HL-60 (cell line): ENCODE measurements at places on chromosomes 6 and 20.

DNA sequence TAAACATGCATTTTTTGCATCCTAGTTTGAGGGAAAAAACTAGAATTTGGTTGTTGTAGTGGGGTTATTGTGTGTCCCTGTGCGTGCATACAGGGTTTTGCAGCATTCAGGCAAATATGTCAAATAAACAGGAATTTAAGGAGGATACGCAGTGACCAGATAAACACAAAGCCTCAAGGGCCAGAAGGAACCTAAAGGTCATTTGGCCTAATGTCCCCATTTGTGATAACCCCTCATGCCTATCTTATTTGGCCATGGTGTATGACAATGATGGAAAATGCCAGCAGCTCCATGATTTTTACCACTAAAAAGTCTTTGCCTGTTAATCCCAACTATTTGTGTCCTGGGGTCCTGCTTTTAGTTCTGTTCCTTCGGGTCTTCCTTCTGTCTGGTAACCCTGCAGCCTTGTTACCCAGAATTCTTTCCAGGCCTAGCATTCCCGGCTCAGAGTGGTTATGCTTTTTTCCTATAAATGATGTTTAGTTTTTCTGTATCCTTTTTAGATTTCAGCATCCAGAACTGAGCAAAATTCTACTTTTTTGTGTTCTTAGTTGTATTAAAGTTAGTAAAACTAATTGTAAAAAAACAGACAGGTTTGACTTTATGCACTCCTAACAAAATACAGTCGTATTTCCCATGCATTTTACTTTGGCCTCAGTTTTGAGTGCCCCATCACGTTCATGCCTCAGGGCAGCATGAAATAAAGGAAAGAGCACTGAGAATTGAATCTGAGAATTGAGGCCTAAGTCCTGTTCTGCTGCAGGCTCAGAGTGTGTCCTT is 4.4 kb downstream of the STX16 start:
- DNase-seq: no peak

DNA sequence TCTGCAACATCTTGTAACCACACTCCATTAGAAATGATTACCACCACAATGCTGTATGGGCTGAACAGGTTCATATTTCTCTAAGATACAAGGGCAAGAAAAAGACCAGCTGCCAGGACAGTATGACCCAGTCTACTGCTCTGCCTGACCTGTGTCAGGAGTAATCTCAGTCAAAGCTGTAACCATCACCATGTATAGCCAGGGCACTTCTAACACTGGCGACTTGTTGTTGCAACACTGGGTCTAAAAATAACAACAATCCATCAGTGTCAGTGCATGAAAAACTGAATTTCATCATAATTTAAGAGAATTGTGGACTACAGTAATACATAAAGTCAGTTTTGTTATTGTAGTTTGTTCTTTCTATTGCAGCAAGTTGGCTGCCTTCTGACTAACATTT is 738.6 kb upstream of the ADGRB3 start:
- DNase-seq: peak; percentile 27

GRCh38 chr6:54308289-54308985 is at the start of gene TINAG:
TINAG (plus strand) TSS chr6:54308441; CDS start chr6:54308551, 110 bp downstream.
- DNase-seq: no peak

DNA sequence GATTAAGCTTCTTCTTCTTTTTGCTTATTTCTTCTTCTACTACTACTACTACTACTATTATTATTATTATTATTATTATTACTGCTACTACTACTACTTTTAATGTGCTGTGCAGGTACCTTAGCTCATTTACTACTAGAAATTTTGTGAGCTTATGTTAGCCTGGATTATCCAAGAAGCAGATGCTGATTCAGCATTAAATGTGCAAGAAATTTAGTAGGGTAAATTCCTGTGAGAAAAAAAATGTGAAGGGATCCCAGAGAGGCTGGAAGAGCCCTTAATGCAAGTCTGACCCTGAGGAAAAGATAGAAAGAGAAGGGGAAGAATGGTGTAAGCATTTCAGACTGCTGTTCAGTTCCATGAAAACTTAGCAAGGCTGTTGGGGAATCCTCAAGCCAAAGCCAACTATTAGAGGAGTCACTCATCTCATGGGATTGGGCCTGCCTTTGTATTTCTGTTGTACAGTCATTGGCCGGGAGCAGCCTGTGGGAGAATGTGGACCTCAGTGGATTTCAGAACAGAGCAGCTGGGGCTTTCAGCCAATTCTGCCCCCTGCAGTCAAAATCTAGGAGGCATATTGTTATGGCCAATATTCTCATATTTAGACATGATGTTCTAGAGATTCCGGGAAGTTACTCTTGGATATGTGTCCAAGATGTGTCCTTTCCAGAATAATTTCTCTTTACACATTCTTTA is 37.2 kb upstream of the TSPYL1 start:
- DNase-seq: no peak

GRCh38 chr6:112044196-112044595 is 9.7 kb upstream of the CCN6 start:
- DNase-seq: no peak

DNA sequence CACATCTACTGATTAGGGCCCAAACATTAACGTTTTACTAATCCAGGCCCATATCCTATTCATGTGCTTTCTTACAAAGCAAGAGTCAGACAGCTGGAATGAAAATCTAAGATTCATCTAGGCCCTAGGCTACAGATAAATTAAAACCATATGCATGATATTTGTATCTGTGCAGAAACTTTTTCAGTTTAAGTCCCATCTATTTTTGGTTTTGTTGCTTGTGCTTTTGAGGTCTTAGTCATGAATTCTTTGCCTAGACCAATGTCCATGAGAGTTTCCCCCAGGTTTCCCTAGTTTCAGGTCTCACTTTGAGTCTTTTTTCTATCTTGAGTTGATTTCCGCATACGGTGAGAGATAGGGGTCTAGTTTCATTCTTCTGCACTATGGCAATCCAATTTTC is 20.2 kb downstream of the ADNP start:
- no peak for DNase-seq

GRCh38 chr6:130681028-130681427 is 146.2 kb upstream of the SMLR1 start:
- no peak for DNase-seq

DNA sequence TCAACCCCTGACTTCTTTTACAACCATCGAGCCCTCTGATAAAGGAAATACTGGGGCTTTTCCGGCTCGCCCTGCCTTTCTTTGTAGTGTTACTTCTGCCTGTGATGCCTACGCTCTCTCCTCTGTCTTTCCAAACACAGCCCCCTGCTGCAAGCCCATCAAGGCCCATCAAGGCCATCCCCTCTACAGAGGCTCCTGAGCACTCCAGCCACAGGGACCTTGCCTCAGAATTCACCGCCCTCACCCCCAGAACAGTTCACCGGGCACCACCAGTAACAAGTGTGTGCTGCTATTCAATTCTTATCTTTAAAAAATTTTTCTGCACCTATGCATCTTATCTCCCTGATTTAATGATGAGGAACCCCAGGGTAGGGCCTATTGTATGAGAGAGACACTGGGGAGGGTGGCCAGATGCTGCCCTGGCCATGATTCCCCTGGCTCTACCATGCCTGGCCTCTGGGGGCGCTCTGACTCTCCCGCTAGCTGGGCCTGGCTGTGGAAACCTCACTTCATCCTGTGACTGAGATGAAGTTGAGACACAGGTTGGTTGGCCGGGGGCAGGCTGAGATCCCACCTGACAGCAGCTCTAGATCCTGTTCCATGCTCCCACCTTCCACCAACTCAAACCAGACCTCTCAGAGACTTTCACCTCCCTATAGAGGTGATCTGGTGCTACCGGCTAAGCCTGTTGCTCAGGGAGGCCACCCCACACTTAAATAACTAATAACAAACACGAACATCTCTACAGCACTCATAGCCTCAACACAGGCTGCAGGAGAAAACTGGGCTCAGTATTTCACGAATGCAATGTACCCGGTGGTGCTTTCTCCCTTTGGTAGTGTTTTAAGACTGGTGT is 19.2 kb upstream of the GLP1R start:
- peak; percentile 29 for DNase-seq

DNA sequence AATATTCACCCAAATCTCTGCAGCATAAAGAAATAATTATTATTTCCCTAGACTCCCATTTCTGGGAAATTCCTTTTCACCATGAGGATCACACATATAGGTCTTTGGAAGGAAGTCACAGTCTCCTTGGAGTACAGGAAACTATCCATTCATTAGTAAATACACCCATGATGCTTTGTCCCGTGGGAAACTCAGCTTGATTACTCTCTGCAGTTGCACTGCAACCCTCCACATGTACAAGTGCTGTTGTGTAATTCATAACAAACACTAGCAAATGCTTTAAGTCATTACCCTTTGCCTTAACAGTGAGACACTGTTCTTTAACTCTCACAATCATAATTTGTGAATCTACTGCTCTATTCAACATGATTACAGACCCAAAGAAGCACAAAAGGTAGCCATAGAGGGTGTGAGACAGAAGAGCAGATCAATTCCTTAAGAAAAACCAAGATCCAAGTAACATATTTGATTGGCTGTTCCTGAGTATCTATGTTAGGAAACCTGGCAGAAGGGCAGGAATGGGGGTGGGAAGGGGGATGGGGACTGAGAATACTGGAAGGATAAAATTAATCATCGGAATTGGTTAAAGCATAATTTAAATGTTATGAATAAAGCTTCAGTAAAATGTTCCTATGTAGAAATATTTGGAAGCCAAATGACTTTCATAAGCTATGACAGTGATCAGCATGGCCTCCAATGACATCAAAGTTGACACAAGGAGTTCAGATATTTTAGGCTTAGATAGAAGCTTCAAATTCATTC is 268.0 kb downstream of the HACE1 start:
- no peak for DNase-seq

- no peak for DNase-seq
These were observed 91.2 kb downstream of the RTN4IP1 start for GRCh38 chr6:106538145-106538544.

- DNase-seq: peak; percentile 57
These were observed 85.4 kb downstream of the HFE start for GRCh38 chr6:26172608-26172968.

DNA sequence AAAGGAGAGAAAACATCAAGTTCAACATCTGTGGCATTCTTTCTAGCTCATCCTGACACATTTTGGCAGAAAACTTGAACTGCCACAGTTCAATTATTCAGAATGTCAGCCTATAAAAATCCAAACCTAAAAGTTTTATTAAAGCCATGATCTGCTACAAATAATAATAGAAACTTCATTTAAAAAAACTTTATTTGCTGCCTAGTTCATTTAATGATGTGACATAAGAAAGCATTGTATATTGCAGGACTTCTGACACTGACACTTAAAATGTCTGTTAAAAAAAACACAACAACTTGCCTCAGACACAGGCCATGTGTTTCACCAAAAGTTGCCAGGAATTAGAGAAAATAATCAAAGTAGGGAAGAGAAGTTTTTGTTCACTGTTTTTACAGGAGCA is 88.3 kb upstream of the HTR1E start:
- no peak for DNase-seq

GRCh38 chr6:131918650-131919355 is 32.4 kb downstream of the CCN2 start:
- no peak for DNase-seq

DNA sequence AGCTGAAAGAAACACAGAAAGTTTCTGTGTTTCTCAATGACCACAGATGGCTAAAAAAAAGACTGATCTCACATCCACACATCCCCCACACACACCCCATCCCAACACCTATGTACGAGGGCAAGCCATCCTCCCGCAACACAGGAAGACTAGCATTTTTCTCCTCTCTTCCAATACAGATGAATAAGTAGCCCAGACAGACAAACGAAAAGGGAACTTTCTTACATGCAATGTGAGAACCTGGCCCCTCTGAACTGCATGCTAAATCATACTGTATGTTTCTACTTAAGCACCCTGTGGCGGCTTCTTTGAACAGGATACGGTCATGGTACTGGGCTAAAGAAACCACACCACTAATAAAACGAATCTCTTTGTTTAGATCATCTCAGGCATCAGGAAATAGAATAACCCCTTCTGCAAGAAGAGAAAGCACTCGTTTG is 116.2 kb downstream of the GMDS start:
- no peak for DNase-seq

- DNase-seq: no peak
These were observed 102.1 kb downstream of the CEBPB start for GRCh38 chr20:50292591-50293283.

- no peak for DNase-seq
These were observed 15.5 kb downstream of the GSS start for GRCh38 chr20:34940081-34940481.

GRCh38 chr6:46961232-46961631 is 39.5 kb upstream of the ADGRF5 start:
- DNase-seq: no peak
